ENCODE measurements at places on chromosomes 3 and 15. TPM values are rescaled to one million over a fixed set of nuclear protein-coding genes. Genes with fewer than 3 reads are reported as not detected.

- DNase-seq: no peak
These were observed 32.4 kb upstream of the GAP43 start for GRCh38 chr3:115590873-115591272.

GRCh38 chr3:25033407-25034029 lies 394.5 kb upstream of the RARB start:
- no peak for DNase-seq

GRCh38 chr3:168473334-168473890 lies 377.7 kb upstream of the GOLIM4 start:
- no peak for DNase-seq

The LTF gene
- total RNA-seq: 0.16 TPM

The GBE1 gene
- 9.0 TPM for total RNA-seq

DNA sequence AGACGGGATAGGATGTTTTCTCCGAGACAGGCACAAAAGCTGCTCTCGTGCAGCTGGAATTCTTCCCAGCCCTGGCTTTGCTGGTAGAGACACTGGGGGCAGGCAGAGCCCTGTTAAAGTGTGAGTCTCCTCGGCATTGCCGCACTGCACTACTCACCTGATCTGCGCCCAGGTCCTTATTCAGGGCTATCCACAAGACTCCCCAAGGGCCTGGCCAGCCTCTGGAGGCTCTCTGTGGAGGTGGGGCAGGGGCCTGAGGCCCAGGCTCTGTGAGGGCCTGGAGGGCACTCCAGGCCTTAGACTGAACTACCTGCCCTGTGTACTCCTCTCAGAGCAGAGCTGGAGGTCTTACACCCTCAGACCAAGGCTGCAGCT lies 48.4 kb downstream of the KY start:
- DNase-seq: no peak

DNA sequence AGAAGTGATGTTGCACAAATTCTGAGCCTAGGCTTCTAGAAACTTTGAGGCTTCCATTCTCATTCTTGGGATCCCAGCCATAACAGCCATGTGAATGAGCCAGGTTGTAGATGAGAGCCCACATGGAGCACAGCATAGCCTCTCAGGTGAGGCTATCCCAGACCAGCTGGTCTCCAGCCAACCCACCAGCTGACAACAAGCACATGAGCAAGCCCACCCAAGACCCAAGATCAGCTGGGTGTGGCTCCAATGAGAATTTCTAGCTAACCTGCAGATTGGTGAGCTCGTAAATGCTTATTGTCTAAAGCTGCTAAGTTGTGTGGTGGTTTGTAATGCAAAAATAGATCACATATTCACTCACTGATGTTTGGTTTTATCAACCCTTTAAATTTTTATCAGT lies 14.4 kb downstream of the KY start:
- no peak for DNase-seq

The SYNM gene
- total RNA-seq: 4.3 TPM

- no peak for DNase-seq
These were observed 54.7 kb downstream of the ST8SIA2 start for GRCh38 chr15:92448370-92448769.

DNA sequence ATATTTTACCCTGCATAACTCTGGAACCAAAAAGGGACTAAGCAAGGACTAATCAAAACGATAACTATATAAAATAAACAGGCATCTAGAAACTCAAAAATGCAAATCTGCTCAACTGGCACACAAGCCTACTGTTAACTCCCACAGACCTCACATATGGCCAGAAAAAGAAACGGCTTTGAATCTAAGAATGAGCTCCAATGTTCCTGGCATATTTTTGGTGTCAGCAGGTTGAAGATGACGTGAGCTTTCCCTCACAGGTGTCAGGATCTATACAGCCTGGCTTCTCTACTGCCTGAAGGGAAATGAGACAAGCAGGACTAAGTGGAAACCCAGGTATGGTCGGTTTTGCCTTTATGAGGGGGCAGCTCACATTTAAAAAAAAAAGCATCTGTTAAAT lies 120.1 kb upstream of the SPATA12 start:
- no peak for DNase-seq

DNA sequence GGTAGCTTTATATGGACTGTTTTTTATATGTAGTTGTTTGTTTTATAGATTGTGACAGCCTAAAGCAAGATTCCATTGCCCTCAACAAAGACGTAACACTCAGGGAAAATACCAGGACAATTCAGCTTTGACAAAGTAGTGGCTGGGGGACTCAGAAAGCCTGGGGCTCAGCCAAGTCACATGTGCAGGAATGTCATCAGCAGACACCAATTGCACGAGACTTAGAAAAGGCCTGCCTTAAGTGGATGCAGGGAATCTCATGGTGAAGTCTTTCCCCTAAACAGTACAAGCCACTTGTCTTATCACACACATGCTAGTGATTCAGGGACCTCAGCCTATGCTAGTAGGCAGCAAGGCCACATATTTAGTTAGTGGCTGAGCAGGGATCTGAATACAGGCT lies 381.8 kb upstream of the THBS1 start:
- no peak for DNase-seq

DNA sequence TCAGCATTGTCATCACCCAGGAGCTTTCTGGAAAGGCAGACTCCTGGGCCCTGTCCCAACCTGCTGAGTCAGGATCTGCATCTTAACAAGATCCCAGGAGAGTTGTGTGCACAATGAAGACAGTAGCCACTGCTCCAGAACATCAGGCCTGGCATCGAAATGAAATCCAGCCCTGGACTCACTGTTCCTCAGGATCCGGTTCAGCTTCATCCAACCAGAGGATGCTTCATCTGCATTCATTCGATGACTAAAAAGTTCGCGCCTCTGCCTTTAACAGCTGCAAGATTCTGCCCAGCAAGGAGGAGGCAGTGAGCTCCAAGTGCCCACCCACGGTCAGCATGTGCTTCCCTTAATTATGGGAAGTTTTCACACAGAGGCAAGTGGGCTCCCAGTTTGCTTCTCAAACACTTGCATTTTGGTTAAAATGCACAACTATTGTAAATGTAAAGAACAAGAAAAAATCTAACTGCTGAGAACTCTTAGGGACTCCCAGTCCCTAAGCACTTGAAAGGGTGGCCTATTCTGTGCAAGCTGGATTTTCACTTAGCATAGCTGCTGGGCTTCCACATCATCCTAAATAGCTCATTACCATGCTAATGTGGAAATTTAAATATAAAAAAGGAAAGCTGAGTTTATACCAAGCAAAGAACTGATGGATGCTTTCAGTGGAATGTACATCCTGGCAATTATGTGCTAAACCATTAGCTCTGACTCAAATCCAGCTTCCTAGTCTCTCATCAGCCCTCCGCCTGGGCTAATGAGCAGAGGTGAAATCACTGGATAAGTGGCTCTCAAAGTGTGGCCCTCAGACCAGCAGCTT lies 25.5 kb upstream of the ESYT3 start:
- DNase-seq: no peak

The CPNE4 gene
- not detected for total RNA-seq

DNA sequence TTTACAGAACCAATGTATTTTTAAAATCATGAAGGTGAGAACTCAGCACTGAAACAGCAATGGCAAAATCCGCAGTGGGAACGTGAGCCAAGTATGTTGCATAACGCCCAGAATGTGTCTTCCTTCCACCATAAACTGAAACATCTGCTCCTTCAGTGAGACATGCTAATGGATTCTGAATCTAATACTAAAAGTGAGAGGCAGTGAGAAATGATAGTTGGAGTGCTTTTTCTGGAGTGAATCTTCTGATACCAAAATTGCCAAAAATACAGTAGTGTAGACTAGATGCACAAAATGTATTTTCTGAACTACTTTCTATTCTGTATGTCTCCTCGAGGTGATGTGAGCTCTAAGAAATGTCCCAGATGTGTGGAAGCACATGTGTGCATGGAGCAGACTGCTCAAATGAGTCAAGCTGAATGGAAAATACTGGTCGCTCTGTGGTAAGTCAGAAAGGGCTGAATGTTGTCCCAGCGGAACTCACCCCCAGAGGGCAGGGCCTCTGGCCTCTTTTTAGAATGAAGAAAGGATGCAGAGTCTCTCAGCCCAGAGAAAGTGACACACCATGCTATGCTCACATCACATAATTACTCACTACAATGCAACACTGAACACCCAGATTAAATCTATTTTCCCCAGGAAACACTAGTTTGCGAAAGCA lies 73.0 kb downstream of the ATP10A start:
- DNase-seq: no peak

- DNase-seq: no peak
These were observed 7.6 kb upstream of the NR2E3 start for GRCh38 chr15:71802770-71803169.
